ENCODE measurements at places on chromosomes 6 and 20.

GRCh38 chr6:16477367-16478149 is 239.2 kb downstream of the GMPR start:
- no peak for DNase-seq

GRCh38 chr6:80366714-80367113 is 260.2 kb downstream of the BCKDHB start:
- DNase-seq, result no peak

DNA sequence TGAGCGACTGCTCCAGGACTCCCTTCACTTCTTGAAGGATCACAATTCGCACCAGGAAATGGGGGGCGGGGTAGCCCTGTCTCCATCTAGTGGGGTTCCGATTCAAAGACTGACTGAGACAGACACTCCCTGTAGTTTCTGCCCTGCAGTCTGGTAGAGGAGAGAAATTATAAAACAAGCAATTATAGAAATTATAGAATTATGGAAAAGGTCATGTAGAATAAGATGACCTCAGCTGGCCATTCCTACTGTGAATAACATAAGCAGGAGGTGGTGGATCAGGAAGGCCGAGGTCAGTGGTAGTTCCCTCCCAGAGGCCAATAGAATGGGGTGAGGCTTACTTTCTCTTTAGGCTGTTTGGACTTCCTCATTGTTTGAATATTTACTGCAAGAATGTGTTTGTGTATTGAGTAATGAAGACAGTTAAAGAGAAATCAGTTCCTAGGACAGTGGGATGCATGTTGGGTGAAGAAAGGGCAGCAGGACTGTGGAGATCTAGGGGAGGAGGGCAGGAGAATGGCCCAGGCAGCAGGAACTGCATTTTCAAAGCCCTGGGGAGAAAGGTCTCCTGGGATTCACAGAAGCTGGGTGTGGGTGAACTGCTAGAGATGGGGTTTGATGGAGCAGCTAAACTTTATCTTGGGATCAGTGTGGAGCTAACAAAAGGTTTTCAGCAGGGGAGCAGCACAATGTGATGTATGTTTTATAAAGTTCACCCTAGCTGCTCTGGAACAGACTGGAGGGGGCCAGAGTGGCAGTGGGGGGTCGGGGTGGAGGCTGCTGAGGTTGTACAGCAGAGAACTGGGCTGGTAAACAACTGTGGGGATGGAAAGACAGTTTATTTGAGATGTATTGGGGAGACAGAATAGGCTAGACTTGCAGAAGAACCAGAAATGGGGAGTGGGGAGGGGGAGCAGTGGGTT is 2.1 kb downstream of the ZNF341 start:
- no peak for DNase-seq

DNA sequence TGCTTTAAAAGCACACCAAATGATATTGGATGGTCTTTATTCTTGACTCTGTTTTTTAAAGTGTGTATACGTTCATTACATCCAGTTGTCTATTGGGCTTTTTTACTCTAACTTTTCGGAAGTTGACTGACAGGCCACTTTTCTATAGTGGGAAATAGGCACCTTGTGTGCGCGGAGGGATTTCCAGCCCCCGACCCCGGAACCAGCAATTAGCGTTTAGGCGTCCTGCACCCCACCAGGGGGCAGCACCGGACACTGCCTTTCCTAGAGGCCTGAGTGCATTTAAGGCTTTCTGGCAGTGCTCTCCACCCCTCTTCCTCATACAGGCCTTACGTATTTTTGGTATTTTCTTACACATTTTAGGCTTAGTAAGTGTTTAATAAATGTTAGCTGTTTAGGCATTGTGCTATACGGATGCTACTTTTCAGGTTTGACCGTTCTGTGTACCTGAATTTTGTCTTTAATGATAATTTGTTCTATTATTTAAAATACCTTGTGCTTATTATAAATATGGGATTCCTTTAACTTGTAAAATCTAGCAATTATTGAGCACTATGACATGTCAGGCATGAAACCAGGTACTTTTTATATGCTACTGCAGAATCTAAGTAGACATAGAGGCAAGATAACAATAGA is 231.8 kb downstream of the BCKDHB start:
- DNase-seq, result peak; percentile 36

GRCh38 chr6:75345413-75345812 is 60.8 kb upstream of the TMEM30A start:
- no peak for DNase-seq

GRCh38 chr6:145887969-145888368 is 73.4 kb upstream of the FBXO30 start:
- peak; percentile 2 for DNase-seq

DNA sequence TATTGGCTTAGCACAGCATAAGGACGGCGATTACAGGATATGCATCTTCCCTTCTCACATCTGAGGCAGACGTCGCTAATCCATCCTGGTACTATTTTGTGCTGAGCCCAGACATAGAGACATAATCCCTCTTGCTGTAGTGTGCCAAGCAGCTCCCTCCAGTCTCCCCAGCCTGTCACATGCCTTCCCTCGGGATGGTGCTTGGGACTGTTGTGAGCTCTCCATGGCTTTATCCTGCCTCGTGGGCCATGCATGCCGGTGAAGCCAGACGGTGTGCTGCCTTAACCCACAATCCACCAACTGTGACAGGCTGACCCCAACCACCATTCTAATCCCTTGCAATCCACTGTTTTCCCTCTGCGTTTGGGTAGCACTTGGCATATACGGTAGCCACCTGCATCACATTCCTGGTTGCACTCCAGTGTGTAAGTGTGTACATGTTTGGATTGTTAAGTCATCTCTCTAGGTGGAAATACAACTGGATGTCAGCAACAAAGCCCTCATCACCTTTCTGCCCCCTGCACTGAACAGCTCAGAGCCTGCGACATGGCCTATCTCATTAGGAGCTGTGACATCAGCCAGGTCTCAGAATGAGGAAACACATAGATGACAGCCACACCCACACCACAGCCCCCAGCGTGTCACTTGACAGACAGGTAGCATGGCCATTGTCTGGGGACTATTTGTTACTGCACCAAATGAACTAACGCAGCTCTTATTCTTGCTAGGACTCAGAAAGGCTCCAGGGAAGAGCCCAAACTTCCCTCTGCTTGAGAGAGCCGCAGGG is 374.8 kb upstream of the CDH4 start:
- DNase-seq, result no peak

DNA sequence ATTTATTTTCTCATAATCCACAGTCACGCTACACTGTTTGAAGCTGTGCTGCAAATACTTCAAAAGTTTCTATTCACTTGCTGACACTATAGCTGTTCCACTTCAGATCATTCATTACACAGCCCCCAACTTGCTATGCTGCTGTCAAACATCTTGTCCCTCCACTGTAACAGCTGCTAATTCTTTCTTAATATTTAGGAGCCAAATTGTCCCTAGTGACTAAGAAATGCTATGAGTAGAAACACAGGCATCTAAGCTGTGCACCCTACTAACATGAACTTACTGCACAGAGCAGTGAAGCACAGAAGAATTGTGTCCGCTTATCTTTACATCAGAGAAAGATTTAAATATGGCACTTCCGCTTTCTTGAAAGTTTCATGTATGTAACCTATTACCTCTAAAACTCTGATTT is 91.3 kb downstream of the PDE10A start:
- no peak for DNase-seq

DNA sequence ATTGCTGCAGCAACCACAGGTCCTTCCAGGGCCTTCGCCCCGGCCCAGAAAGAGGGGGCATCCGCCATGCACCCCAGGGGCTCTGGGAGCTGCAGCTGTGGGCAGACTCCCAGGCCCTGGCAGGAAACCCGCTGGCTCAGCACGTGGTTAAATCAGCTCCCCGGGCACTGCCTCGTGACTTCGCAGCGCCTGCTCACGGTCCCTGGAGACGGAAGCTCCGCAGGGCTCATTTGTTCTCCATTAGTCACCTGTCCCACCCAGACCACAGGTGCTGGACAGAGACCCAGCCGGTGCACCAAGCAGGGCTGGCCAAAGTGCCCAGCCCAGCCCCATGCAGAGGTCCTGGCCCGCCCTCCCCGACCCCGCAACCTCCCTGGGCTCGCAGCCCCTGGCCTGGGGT is 14.7 kb downstream of the KCNQ2 start:
- DNase-seq, result no peak

DNA sequence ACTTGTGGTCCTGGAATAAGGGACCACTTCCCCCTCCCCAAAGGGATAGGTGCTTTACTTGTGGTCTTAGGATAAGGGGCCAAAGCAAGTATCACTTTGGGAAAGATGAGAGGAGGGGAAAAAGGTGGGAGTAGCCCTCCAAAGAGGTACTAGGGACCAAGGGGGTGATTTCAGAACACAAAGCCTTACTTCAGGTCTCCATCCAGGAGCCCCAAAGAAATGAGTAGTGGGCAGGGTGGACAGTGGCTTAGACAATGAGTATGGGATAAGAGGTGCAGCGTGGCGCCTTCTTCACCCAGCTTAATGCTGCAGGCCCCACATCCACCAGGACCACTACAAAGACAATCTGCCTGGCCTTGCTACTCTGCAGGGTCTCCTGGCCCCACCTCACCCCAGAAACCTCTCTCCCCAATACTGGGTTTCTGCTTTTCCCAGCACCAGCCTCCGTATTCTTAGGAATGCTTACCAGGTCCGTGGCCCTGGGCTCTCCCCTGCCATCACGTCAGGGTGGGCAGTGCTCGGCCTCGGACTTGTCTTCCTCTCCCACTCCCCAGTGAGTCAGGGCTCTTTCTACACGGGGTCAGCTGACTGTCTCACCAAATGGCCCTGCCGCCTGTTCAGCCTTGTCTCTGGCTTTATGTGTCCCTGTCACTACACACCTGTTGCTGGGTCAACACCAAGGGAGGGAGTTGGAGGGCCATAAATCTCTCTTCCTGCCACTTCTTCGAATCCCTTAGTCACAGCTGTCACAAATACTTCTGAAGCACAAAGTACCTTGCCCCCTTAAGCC is 3.1 kb downstream of the NNAT start:
- no peak for DNase-seq

GRCh38 chr6:112253498-112253840 is 898 bp downstream of the LAMA4 start:
- DNase-seq, result no peak

DNA sequence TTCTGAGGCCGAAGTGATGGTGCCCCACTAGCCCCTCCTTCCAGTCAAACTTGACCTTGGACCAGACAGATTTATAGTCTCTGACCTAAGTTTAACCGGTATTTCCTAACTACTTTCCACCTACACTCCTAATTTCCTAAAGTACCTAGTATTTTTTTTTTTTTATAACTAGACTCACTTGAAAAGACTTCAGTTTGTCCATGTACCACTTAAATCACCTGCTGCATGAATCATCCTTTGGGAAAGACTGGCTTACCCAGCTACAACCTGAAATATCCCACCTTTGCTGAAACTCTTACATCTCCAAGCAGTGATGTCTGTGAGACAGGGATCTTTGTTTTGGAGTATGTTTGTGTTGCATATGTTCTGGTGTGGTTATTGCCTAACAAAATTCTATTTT is 71.1 kb downstream of the ZDHHC14 start:
- DNase-seq, result no peak

DNA sequence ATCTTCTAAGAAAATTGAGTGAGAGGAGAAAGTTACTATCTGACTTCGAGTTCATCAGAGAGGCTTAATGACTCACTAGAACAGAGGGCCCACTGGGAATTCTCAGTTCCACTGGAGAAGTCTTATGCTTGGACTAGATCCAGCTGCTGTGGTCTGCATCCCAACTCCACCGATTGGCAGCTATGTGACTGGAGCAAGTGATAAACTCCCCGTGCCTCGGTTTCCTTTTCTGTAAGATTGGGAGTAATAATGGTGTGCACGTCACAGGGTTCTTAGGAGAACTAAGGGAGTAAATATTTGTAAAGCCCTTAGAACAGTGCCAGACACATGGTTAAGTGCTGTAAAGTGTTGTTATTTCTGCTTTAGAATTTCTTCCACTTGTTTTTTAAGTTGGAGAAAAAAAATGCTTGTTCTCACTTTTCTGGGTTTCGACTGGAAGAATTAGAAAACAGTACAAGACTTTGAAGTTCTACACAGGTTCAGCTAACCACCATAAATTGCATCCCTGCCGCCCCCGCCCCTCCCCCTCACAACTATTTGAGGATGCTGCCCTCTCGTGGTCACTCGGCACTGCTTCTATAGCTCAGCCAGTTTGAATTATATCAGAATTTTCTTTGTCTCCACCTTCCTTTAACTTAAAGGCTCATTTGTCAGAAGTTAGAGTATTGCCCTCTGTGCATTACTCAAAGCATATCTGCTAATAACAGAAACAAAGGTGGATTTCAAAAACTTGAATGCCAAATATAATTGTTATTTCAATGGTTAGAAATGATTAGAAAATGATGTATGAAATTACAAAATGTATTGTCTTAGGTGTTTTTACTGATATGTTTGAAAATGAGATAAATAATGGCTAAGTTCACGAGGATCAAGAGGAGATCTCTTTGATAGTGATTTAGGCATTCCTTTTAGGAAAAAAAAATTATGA is 95.0 kb upstream of the IFNGR1 start:
- DNase-seq, result peak; percentile 58

DNA sequence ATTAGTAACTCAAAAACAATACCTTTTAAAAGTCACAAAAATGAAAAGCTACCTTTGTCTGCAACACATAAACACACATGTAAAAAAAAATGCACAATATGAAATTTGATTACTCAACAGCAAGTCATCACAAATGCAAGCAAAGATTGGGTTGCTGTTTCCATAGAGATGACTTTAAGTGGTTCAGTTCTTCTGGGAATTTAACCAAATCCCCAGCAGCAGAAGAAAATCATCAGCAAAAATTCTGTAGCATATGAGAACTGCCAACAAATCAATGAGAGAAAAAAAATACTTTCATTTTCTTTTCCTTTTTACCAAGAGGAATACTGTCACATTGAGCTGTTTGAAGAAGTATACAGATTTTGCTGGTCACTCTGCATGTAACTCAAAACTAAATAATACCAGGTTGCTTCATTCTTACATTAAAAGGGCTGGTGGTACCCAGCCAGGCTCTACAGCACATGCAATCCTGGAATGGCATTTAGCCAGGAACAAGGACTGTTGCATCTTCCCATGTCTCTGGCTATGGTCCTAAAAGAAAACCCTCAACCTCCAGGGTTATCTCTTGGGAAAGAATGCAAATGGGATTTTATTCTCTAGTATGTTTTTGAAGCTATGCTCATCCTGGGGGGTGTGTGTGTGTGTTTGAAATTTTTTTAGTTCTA is 158.3 kb downstream of the OPRM1 start:
- no peak for DNase-seq

DNA sequence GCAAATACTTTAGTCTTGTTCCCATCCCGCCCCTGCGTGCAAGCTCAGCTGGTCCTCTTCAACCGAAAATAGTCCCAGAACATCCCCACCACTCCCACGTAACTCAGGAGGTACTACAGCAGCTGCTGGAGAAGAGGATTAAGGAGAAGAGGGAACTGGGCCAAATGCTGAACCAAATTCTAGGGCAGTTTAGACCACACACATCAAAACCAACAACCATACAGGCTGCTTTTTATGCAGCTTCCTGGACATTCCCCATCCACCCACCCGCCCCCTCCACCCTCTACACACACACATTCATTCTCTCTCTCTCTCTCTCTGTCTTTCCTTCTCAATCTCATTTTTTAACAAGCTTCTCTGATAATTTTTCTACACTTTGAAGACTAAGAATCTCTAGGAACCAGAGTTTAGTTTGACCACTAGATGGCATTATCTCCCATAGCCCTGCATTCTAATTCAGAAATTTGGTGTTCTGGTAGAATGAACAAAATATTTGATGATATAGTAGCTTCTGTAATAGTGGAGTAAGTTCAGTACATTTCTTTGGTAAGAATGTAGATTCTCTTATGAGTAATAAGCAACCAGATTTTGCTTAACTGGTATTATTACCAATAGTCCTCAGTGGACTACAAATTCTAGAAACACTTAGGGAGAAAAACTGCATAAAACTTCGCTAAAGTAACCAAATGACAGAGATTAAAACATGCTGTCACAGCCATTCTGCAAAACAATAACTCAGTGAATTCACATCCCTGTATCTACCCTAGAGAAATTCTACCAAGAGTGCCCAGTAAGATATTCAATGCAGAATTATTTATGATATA is 52.1 kb upstream of the BEND6 start:
- no peak for DNase-seq

Data from activated CD4-positive, alpha-beta T cell treated with anti-CD3 and anti-CD28 coated beads for 24 hours (primary cell).